GM13976 (cell line): ENCODE measurements at places on chromosomes 1 and 21.

DNA sequence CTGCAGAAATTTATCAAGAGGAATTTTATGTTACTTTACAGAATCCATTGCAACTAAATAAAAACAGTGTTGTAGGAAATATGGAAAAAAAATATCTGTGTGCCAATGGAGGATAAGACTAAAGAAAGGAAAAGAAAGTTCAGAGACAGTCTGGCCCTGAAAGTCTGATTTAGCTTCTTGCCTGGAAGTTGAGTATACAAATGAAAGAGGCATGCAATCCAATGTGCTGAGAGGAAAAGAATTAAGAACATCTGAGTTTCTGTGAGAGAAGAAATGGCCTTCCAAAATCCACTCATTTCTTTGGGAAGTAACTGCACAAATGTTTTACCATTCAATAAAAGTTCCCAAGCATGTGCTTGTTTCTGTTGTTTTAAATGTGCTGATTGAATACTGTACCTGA lies 65.1 kb downstream of the LHX9 start:
- DNase-seq, result no peak

DNA sequence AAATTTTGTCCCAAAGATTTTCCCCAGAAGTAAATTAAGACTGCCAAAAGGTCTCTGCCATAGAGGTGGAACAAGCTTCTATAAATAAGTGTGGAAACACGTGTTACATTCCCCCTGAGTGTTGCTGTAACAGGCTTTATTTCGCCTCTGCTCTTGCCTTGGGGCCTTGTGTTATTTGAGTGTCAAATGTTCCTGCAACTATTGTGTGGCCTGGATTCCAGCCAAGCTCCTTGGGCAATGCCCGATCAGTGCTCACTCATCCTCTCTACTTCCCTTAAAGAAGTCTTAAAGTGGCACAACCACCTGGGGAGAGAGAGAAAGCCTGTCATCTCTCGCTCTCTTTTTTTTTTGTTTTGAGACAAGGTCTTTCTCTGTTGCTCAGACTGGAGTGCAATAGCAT lies 156.7 kb downstream of the NR5A2 start:
- no peak for DNase-seq

DNA sequence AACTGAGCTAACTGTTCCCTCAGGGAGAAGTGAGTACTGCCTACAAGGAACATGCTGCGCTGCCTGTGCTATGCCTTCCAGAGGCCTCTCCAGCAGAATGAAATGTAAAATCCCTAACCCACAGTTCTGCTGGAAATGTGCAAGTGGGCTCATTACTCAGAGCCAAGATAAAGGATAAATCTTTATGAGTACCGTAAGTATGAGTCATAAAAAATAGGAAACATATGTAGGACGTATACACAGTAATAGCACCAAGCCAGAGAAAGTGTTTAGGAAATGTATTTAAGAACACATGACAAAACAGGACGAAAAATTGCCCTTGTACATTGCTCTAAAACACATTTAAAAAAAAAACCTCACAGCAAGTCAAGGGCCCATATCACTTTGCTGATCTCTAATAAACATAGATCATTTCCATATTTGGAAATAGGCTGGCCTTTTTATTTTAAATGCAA lies 104.6 kb downstream of the TGFBR3 start:
- no peak for DNase-seq

DNA sequence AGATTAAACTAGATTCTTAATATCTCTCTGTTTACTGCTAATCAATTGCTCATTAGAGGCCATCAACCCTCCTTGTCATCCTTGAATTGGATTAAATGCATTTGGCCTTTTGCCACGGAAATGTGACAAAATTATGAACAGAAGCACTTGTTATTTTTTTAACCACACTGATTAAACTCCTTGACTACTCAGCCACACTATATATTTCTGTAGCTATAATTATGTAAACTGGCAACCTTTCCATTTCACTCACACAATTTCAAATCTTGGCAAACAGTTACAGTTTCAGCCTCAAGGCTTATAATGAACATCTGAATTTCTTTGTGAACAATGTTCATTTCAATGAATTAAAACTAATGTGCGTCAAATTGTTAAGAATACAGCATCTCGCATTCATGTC lies 10.1 kb downstream of the ADAMTS5 start:
- no peak for DNase-seq

- DNase-seq, result no peak
These were observed 31.1 kb downstream of the CAPN8 start for GRCh38 chr1:223634423-223634822.
